CD8-positive, alpha-beta memory T cell (primary cell): ENCODE measurements at places on chromosomes 13 and 19. TPM values are rescaled to one million over a fixed set of nuclear protein-coding genes. Genes with fewer than 3 reads are reported as not detected.

ZNF132 gene
- 5.2 TPM for total RNA-seq

HIPK4 gene
- not detected for total RNA-seq

LRRC63 gene
- 0.55 TPM for total RNA-seq

C13orf42 gene
- not detected for total RNA-seq

CEACAM1 gene
- 0.78 TPM for total RNA-seq

C2CD4C gene
- not detected for total RNA-seq

B3GLCT gene
- 5.6 TPM for total RNA-seq

PSG3 gene
- not detected for total RNA-seq

CARS2 gene
- 84.5 TPM for total RNA-seq

ZNF835 gene
- 4.7 TPM for total RNA-seq
